Kidney (tissue), 22 donors: ENCODE measurements at places on chromosomes 3 and 15. TPM values are rescaled to one million over a fixed set of nuclear protein-coding genes. Genes with fewer than 3 reads are reported as not detected.

The CA12 gene
- 237 TPM for total RNA-seq

The DGKG gene
- total RNA-seq: 11.4 TPM

The CCDC54 gene
- total RNA-seq: not detected

The C3orf22 gene
- not detected for total RNA-seq

The ITGA11 gene
- 11.1 TPM for total RNA-seq

The STOML1 gene
- total RNA-seq: 22.2 TPM

The ARHGEF3 gene
- 56.3 TPM for total RNA-seq

The GNAT1 gene
- not detected for total RNA-seq

The TJP1 gene
- total RNA-seq: 121 TPM

The CCR9 gene
- total RNA-seq: 0.22 TPM

The BTLA gene
- total RNA-seq: 3.2 TPM

The COL6A6 gene
- total RNA-seq: 0.25 TPM

The PEX5L gene
- total RNA-seq: not detected

The ACKR2 gene
- total RNA-seq: 8.9 TPM

The GABRR3 gene
- total RNA-seq: not detected

The COL7A1 gene
- 13.1 TPM for total RNA-seq

DNA sequence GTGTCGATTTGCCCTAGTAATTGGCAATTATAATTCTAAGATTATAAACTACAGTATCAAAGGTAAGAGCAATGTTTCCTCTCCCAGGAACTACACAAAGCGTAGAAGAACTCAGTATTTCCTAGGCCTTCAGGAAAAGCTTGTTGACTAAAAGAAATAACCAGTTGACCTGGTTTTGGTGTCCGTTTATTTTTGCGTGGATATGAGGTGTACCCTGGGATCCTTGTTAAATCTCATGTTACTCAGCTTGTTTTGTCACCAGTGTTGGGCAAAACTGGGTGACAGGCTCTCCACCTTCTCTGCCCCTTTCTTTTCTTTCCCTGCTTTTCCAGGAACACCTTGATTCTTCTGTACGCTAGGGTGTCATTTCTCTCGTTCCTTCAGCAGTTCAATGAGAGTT is 97.2 kb downstream of the CACNA1D start:
- no peak overlapping the region for H3K27ac ChIP-seq
- H3K4me3 ChIP-seq: no peak overlapping the region
- DNase-seq: no peak
- H3K27me3 ChIP-seq: no peaks in the 10 kb centered on the region
- H3K4me1 ChIP-seq: no peaks in the 10 kb centered on the region
- H3K36me3 ChIP-seq: no peaks in the 10 kb centered on the region

- H3K4me3 ChIP-seq: no peak overlapping the region
- no peaks in the 10 kb centered on the region for H3K36me3 ChIP-seq
- no peak overlapping the region for H3K27ac ChIP-seq
- no peaks in the 10 kb centered on the region for H3K27me3 ChIP-seq
- DNase-seq: no peak
These were observed 141.6 kb downstream of the EBLN2 start for GRCh38 chr3:73203101-73203500.

- H3K27me3 ChIP-seq: no peaks in the 10 kb centered on the region
- H3K36me3 ChIP-seq: no peaks in the 10 kb centered on the region
- DNase-seq: no peak
These were observed 72.8 kb upstream of the CTNNB1 start for GRCh38 chr3:41126472-41126871.

- no peaks in the 10 kb centered on the region for H3K4me1 ChIP-seq
- H3K4me3 ChIP-seq: no peak overlapping the region
- no peak overlapping the region for H3K27ac ChIP-seq
These were observed 56.4 kb upstream of the ARRDC4 start for GRCh38 chr15:97903971-97904572.

DNA sequence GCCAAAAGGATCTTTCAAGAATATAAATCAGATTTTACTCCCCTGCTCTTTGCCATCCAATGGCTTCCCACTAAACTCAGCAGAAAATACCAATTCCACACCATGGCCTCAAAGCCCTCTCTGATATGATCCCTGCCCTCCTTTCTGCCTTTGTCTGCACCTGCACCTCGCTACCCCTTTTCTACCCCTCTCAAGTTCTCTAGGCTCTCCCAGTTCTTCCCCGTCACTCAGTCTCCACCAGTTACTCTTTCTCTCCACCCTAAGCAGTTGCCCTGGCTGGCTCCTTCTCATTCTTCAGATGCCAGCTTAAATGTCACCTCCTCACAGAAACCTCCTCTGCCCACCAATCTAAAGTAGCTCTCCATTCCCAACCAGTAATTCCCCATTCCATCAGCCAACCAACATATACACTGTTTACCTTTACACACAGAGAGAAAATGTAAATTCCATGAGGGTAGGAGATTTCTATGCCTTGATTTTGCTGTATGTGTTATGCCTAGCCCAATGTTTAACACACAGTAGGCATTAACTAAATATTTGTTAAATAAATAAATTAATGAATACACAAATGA is 93.6 kb upstream of the LPP start:
- H3K27ac ChIP-seq: no peak overlapping the region
- H3K4me3 ChIP-seq: no peak overlapping the region
- H3K27me3 ChIP-seq: no peaks in the 10 kb centered on the region
- H3K36me3 ChIP-seq: no peaks in the 10 kb centered on the region
- H3K4me1 ChIP-seq: no peaks in the 10 kb centered on the region

DNA sequence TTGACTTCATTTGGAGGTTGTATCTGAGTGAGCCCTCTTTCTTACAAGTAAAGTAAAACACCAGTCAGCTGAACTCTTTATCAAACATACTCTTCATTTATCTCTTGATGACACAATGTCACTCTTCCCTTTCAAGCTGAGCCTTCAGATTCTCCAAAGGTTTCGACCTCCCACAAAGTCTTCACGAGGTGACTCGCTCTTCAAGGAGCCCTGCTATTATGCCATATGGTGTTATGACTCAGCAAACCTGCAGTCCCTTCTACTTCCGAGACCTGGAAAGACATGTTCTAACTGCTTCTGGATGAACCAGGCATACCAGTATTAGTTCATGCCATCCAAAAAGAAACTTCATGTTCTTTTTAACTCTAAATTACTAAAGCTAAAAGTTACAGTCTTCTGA is 23.1 kb downstream of the AADAC start:
- no peak for DNase-seq
- H3K36me3 ChIP-seq: no peaks in the 10 kb centered on the region
- H3K4me1 ChIP-seq: no peaks in the 10 kb centered on the region
- H3K27me3 ChIP-seq: no peaks in the 10 kb centered on the region

DNA sequence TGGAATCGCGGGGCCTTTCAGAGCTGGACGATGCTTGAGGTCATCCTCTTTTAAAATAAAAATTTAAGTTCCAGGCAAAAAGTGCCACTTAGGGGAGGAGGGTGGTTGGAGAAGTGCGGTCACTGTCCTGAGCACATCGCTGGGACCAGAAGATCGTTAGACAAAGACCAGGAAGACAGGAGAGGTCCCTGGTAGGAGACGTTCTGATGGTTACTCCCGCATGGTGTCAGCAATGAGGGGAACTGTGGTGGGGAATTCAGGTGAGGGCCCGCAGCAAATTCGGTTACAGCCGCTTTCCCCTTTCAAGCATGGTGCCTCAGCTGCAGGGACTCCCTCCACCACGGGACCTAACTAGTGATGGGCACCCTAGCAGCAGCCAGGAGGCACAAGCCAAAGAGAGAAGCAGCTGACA is 1.0 kb upstream of the ISY1 start:
- no peaks in the 10 kb centered on the region for H3K4me1 ChIP-seq
- H3K27ac ChIP-seq: peak overlapping the region; percentile 96
- peaks cover 5% of the 10 kb centered on the region for H3K36me3 ChIP-seq
- H3K4me3 ChIP-seq: peak overlapping the region; percentile 95

- H3K27me3 ChIP-seq: no peaks in the 10 kb centered on the region
- peak overlapping the region; percentile 97 for H3K27ac ChIP-seq
- H3K36me3 ChIP-seq: no peaks in the 10 kb centered on the region
- H3K4me3 ChIP-seq: peak overlapping the region; percentile 34
- DNase-seq: peak; percentile 95
These were observed 16.1 kb upstream of the SEMA4B start for GRCh38 chr15:90184786-90185704.

DNA sequence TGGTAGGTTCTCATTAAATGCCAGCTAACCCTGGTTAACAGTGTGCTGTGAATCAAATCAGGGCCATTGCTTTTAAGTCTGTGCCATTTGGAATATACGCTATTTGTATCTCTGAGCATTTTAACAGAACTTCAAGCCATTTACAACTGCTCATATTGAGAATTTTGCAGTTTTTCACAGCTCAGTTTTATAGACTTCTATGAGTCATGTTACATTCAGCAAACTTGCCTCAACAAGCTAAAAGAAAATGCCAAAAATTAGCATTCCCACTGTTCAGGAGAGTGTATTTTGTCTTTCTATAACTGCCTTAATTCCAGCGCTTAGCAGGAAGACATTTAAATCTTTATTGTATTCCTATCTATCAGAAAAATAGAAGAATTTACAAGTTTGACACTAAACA is 196.4 kb downstream of the GBE1 start:
- H3K4me3 ChIP-seq: no peak overlapping the region
- no peaks in the 10 kb centered on the region for H3K4me1 ChIP-seq

- H3K36me3 ChIP-seq: peaks cover 4% of the 10 kb centered on the region
- H3K4me3 ChIP-seq: no peak overlapping the region
- H3K27me3 ChIP-seq: no peaks in the 10 kb centered on the region
- DNase-seq: no peak
These were observed 602.8 kb downstream of the FOXP1 start for GRCh38 chr3:70980646-70981170.

GRCh38 chr3:161946443-161946960 is 449.9 kb downstream of the OTOL1 start:
- no peak for DNase-seq
- H3K27ac ChIP-seq: no peak overlapping the region
- no peaks in the 10 kb centered on the region for H3K36me3 ChIP-seq
- no peaks in the 10 kb centered on the region for H3K4me1 ChIP-seq
- no peaks in the 10 kb centered on the region for H3K27me3 ChIP-seq
- H3K4me3 ChIP-seq: no peak overlapping the region

- H3K4me1 ChIP-seq: no peaks in the 10 kb centered on the region
- no peak overlapping the region for H3K4me3 ChIP-seq
- H3K36me3 ChIP-seq: no peaks in the 10 kb centered on the region
- H3K27me3 ChIP-seq: no peaks in the 10 kb centered on the region
- no peak for DNase-seq
These were observed 46.7 kb downstream of the MESD start for GRCh38 chr15:80942746-80943565.

DNA sequence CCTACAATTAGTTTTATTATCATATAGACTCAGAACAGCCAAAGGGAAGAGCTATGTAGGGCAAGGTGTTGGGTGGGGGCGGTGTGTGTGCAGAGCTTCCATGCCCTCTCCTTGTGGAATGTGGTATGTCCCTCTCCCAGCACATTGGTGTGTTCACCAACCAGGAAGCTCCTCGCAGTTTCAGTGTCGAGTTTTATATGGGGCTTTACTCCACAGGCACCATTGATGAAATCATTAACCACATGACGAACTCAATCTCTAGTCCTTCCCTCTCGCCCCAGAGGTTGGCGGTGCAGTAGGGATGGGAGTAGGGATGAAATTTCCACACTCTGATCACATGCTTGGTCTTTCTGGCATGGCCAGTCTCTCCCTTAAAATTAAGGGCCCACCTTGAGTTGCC is 13.6 kb upstream of the SRP14 start:
- DNase-seq: no peak
- peaks cover 18% of the 10 kb centered on the region for H3K4me1 ChIP-seq
- H3K27me3 ChIP-seq: no peaks in the 10 kb centered on the region
- H3K4me3 ChIP-seq: no peak overlapping the region

DNA sequence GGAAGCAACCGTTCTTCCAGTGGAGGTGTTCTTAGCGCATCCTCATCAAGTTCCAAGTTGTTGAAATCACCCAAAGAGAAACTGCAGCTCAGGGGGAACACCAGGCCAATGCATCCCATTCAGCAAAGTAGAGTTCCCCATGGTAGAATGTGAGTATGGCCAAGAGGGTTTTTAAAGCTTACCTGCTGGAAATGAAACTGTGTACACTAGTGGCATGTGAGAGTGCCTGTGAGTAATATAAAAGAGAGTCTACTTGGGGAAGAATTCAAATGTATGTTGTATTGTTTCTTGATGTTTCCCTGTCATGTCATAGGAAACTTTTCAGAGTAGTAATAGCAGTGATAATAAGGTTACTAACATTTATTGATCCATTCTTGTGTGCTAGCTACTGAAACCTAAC is 43.3 kb downstream of the PSMD6 start:
- H3K27ac ChIP-seq: no peak overlapping the region
- no peaks in the 10 kb centered on the region for H3K4me1 ChIP-seq
- H3K36me3 ChIP-seq: peaks cover 24% of the 10 kb centered on the region
- H3K4me3 ChIP-seq: no peak overlapping the region
- H3K27me3 ChIP-seq: no peaks in the 10 kb centered on the region

DNA sequence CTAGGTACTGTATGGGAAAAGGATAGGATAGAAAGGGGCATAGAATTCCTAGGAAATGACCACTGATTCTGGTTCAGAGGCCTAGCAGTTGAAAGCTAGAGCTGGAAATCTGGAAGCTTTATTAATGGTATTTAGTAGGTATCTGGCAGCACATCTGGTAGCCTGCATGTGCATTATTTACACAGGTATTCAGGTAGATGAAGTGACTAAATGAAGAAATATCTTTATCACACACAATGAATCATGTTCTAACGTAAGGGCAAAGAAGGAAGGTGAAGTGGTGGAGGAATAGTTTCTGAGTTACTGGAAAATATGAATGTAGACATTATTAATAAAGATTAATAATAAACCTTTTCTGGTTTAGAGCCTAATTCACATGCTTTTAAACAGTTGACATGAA is 119.9 kb downstream of the MBNL1 start:
- no peak overlapping the region for H3K27ac ChIP-seq
- no peaks in the 10 kb centered on the region for H3K36me3 ChIP-seq
- no peak for DNase-seq
- peaks cover 3% of the 10 kb centered on the region for H3K4me1 ChIP-seq
- H3K4me3 ChIP-seq: no peak overlapping the region

DNA sequence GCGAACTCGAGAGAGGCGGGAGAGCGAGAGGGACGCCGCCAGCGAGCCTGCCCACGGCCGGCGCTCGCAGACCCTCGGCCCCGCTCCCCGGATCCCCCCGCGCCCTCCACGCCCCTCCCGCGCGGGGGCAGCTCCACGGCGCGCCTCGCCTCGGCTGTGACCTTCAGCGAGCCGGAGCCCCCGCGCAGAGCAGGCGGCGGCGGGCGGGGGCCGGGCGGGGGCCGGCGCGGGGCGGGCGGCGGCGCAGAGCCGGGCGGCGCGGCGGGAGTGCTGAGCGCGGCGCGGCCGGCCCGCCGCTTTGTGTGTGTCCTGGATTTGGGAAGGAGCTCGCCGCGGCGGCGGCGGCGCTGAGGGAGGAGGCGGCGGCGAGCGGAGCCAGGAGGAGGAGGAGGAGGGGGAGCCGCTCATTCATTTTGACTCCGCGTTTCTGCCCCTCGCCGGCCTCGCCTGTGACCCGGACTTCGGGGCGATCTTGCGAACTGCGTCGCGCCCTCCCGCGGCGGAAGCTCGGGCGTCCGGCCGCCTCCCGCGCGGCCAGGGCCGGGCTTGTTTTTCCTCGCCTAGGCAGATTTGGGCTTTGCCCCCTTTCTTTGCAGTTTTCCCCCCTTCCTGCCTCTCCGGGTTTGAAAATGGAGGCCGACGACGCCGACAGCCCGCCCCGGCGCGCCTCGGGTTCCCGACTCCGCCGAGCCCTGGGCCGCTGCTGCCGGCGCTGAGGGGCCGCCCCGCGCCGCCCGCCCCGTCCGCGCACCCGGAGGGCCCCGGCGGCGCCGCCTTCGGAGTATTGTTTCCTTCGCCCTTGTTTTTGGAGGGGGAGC is 524 bp downstream of the IGF1R start:
- no peaks in the 10 kb centered on the region for H3K36me3 ChIP-seq
- no peaks in the 10 kb centered on the region for H3K27me3 ChIP-seq
- H3K4me3 ChIP-seq: peak overlapping the region; percentile 87
- no peaks in the 10 kb centered on the region for H3K4me1 ChIP-seq
- peak; percentile 84 for DNase-seq
